ENCODE measurements at places on chromosomes 2 and 18.

- peak; percentile 84 for DNase-seq
Measured at GRCh38 chr2:235766278-235766677, 272.4 kb downstream of the AGAP1 start.

GRCh38 chr2:62736899-62737559 lies 31.5 kb downstream of the EHBP1 start:
- no peak for DNase-seq

DNA sequence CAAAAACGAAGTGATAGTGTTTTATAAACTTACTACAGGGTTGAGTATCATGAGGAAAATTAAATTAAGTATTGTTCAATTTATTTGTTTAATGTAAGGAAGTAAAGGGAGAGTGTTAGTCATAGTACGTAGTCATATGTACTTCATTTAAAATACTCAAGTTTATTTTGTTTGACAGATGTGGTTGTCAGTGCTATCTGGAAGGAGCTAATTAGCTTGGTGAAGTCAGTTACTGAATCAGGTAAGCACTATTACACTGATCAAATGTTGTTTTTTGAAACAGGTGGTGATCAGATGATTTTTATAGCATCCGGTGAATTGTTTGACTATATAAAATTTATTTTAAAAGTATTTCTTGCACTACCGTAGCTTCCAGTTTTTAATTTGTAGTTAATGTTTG lies 28.8 kb downstream of the RIF1 start:
- no peak for DNase-seq

DNA sequence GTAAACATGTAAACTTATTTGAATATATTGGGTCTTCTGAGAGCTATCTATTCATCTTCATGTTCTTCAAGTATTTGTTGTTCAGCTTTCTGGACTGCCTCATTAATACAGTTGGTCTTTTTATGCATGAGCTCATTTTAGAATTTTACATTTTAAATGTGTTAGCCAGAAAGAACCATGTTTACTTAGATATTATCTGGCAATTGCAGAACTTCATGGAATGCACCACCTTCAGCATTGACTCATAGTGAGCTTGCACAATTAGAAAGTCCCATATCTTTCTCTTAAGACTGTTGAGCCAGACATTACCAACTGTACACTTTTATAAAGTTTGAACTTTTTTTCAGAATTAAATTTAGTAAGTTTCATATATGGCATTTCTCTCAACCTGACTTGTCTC lies 536.7 kb downstream of the RIT2 start:
- peak; percentile 57 for DNase-seq

- DNase-seq = no peak
Measured at GRCh38 chr2:64166212-64166611, 22.0 kb upstream of the PELI1 start.

GRCh38 chr2:45458909-45459563 lies 152.0 kb downstream of the SRBD1 start:
- DNase-seq = peak; percentile 82

- no peak for DNase-seq
Measured at GRCh38 chr2:39636306-39636705, 29.4 kb upstream of the TMEM178A start.

All from fibroblast of skin of back (primary cell).